ENCODE measurements at places on chromosomes 3 and 15.
A peak's percentile ranks its signal among the peaks of the same experiment; 100 is the strongest.

- DNase-seq, result no peak
Observed at GRCh38 chr3:28328188-28329151, 20.1 kb upstream of the ZCWPW2 start.

DNA sequence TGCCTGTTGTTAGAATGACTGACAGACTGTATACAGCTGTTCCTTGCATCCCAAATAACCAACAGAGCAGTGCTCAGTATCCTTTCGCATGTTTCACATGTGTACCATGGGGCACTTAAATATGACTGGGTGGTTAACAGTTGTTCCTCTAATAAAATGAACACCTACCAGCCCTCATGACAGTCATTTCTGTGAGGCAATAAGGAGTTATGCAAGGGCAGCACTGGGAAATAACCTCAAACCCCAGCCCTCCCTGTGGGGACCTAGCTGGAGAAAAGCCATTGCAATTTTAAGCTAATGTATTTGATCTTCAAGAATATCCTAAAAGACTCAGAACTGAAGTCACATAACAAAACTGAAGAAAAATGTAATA is 7.3 kb downstream of the RFT1 start:
- DNase-seq, result no peak

DNA sequence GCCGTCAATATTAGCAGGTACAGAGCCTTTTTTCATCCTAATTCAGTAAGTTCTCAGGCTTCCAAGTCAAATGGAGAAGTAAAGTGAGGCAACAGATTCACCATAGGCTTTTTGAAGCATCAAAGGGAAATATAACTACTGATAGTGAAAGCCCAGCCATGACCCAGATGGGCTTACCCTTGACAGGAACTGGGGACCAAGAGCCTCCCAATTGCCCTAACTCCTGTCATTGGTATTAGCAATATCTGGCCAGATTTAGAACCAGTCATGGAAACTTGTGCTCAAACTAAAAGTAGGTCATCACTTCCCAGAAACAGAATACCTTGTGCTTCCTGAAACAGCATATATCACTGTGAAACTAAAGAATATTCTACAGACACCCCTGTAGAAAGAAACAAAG is 33.0 kb downstream of the NME9 start:
- DNase-seq, result peak; percentile 69

GRCh38 chr15:67150023-67150860 is 84.8 kb downstream of the SMAD3 start:
- peak; percentile 32 for DNase-seq

DNA sequence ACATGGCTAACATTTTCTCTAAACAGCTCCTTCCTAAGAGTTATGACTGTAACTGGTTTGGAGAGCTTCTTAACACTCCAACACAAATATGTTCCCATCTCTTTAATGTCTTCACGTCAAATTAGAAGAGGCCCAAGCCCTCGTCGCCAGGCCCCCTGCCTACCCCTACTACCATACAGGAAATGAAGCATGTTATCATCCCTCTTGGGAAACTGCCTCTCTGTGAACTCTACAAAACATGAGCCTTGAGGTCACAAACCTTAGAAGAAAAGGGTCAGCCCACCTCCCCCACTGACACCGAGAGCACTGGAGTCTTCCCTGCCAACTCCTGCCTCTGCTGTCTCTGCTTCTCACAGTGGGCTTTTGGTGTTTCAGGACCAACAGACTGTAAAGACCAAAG is 243.1 kb upstream of the STT3B start:
- no peak for DNase-seq

- no peak for DNase-seq
Observed at GRCh38 chr15:78565951-78566774, 843 bp downstream of the CHRNA5 start.

DNA sequence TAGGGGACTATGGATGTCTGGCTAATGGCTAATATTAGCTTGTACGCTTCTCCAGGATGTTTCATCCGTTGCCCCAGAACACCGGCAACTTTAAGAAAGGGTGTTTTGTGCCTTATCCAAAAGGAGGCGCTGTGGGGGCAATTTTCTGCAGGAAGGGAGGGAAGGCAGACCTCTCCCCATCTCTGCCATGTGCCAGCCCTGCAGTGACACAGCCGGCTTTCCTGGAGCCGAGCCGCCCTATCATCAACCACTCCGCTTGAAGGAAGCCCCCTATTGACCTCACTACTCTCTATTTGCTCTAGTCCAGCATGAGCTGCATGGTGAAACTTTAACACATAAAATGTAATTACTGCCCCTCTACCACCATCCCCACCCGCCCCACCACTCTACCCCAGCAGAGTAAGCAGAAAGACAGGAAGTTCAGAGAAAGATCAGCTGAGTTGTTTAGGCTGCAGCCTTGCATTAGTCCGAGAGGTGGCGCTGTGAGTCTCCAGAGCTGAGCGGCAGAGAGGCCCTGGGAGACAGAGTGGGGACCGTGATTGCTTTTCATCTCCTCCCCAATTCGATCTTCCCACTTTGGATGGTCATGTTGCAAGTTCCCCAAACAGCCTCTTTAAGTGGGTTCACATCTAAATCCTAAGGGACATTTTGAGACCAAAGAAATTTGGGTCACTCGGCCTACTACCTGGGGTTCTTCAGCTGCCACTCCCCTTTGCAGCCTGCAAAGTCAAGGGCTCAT is 24.5 kb upstream of the RAD18 start:
- DNase-seq, result peak; percentile 65

GRCh38 chr3:122892118-122892960 is 97.5 kb downstream of the SLC49A4 start:
- DNase-seq, result no peak

- no peak for DNase-seq
Observed at GRCh38 chr15:62769604-62770003, 272.9 kb upstream of the TPM1 start.

GRCh38 chr3:171374260-171374659 is 85.9 kb downstream of the TNIK start:
- DNase-seq, result no peak

DNA sequence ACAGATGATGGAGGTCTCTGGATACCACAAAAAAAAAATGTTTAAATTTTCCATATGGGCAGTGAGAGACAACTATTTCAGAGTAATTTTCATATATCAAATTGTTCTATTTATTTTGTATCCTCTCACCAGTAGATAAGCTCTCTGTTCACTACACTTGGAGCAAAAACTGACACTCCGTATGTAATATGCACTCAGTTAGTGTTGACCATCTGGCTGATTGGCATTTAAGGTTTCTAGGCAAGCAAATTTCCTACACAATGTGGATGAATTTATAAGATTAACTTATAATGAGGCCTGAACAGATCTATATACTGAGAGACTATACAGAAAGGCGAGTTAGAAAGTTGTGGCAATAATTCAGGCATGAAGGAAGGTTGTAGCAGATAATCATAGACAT is 836.5 kb upstream of the SEMA6D start:
- DNase-seq, result no peak

- no peak for DNase-seq
Observed at GRCh38 chr3:171831936-171832335, 11.2 kb upstream of the TMEM212 start.

DNA sequence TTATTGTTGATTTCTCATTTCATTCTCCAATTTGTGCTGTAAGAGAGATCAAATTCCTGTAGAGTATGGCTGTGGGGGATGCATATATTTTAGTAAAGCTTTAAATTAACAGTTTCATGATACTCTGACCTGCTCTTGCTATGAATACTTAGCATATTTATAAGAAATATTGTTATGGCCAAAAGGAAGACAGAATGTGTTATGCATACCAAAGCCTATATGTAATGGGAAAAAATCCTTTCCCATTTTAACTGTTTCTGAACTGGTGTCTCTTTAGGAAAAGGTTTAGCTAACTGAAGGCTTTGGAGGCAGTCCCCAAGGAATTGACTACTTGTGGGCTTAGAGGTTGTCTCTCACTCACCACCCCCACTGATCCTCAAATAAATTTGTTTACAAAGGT is 59.2 kb downstream of the CADPS start:
- no peak for DNase-seq

GRCh38 chr15:90869601-90870353 is 1.4 kb downstream of the FURIN start:
- DNase-seq, result peak; percentile 79
